ENCODE measurements at places on chromosomes 3 and 15.

DNA sequence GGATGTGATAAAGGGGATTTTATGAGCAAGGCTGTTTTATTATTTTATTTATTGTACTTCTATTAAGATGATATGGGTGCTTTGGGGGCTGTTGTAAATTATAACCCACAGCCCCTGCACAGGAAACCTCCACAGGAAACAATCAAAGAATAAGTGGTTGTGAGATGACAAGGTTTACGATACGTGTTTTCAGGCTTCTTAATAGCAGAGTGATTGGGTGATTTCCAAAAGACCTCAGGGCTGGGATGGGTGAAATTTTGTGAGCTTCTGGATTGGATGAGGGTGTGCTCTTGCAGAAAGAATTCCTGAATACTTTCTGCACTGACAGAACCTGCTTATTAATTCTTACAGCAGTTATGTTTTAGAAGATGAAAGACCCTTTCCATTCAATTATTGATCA lies 21.4 kb downstream of the CHL1 start:
- DNase-seq, result no peak

DNA sequence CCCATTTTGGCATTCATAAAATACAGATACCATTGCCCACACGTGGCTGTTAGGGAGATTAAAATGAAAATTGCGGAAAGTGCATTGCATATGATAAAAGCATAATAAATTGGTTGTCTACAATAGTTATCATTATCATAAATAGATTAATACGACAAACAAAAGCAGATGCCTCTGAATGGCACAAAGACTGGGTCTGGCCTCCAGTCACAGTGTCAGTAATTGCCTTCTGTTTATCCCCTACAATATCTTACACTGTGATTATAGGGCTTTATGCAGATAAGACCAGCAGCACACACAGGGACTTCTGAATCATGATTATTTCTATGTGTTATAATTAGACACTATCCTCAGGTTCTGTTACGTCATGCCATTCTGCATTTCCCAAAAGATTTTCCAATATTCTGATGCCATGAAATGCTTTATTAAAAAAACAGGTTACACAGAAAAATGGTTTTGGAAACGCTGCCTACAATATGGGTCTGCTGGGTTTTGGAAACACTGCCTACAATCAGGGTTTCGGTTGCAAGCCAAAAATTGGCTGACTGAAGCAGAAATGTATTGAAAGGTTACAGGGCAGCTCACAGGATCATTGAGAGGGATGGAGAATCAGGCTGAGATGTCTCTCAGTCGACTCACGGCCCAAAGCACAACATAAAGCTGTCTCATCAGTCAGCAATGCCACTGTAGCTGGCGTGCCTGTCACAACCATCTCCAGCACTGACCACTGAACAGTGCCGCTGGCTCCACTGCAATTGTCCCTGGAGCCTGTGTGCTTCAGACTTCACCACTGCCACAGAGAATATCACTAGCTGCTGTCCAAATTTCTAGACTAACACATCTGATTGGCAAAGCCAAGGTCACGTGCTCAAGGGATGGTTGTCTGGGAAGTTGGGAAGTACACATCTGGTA lies 248.1 kb downstream of the ERC2 start:
- no peak for DNase-seq

DNA sequence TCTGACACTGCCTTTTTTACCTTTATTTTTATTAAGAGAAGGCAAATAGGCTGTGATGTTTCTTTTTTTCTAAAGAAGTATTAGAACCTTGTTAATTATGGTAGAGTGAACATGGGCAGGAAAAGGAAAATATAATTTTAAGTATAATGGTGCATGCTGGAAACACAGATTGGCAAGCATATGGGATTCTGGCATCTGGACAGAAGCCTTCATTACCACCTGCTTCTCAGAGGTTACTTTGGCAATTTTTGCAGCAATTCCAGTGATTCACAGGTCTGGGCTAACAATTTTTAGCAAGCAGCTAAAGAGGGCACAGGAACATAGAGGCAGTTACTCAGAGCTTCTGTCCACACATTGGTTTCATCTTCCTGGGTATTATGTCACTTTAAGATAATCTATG lies 258.3 kb downstream of the DIPK2A start:
- DNase-seq, result no peak

DNA sequence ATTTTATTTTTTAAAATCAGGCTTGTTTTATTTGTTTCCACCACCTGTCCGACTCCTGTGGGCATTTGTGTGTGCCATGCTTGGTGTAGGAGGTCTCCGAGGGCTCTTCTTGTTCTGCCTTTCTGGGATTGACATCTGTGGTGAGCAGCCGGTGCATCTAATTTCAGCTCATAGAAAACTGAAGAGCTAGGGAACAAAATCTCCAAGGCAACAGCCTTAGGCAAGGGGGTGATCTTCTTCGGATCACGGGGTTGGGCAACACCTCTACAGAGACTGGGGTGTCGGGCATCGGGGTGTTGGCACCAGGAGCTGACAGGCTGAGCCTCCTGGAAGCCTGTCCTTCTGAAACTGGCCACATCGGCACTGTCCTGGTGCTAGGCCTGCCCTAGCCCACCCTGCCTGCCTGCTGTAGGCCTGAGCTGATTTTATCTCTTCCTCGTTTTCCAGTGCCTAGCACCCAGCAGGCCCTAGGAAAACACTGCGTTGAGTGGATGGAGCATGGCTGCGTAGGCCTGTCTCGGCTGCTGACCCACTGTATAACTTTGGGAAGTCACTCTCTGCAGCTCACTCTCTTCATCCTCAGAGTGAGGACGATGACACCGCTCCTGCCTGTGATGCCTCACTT lies 10.3 kb downstream of the CHCHD6 start:
- DNase-seq, result no peak

- no peak for DNase-seq
These were observed 250.7 kb upstream of the PROK2 start for GRCh38 chr3:72035606-72036005.

- no peak for DNase-seq
These were observed 101.1 kb upstream of the CCNL1 start for GRCh38 chr3:157261000-157261399.

DNA sequence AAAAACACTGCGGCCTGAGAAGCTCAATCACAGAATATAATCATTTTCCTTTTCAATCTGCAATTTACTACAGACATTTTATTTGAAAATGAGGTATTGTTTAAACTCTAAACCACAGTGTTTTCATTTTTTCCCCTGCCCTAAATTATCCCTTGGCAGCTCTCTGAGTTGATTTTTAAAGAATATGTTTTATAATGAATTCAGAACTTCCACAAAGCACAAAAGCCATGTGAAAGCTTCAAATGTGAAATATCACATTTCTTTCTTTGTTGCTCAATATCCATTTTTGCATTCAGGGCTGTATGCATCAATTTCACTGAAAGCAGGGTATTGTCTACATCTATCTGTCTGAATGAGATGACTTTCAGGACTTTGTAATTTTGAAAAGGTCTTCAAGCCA lies 813.6 kb upstream of the ALCAM start:
- no peak for DNase-seq

- DNase-seq, result no peak
These were observed 371.9 kb upstream of the TBL1XR1 start for GRCh38 chr3:177569193-177569592.

DNA sequence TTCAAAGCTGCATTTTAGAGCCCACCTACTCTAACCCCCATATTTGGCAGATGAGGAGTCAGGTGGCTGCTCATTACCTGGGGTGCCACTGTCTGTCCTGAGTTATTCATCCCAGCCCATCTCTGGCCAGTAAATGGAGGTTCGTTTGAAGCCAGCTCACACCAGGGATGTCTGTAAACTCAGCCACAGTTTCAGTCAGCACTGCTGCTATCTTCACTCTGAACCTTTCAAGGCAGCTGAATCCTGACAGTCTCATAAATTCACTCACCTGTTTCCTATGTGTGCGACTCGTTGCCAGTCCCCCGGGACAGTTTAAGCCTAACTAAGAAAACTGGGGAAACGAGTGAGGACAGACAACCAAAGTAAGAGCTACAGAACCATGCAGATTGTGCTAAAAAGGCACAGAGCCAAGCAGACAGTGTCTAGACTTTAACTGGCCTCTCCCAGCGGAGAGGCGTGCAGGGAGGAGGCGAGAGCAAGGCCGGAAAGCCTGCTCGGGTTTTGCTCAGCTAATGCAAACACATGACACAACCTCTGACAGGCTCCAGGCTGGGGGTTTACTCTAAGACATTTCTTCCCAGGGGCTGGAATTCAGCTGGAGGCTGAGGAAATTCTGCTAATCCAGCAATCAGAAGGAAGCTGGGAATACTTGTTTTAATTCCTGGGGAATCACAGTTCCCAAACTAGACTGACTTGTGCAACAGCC lies 12.0 kb downstream of the FSTL1 start:
- DNase-seq, result no peak

DNA sequence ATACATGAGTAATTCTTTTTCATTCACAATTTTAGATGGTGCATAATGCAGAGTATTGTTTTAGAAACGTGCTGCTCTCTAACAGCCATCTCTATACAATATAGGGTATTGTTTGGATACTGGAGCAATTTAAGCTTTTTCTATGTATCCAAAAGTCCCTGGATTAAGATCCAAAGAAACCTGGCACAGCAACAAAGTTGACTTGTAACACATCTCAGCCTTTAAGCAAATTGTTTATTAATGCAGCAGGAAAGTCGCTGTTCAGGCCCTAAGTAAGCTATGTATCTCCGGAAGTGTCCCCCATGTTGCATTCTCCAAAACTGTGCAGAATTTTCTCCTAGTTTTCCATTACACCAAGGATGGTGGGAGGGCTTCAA lies 7.3 kb downstream of the VGLL4 start:
- DNase-seq, result no peak

- DNase-seq, result no peak
These were observed 11.1 kb downstream of the ATOSA start for GRCh38 chr15:52668133-52668532.

DNA sequence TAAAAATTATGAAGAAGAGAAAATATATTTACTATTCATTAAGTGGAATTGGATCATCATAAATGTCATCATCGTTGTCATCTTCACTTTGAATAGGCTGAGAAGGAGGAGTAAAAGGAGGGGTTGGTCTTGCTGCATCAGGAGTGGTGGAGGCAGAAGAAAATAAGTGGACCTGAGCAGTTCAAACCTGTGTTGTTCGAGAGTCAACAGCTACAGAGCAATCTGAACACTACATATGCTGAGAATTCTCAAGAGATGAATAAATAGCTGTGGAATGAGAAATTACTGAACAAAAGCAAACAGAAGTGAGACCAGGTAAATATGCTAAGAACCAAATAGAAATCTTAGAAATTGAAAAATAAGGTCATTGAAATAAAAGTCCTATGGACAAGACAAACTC lies 32.3 kb upstream of the CCK start:
- DNase-seq, result no peak

- DNase-seq, result peak; percentile 23
These were observed 284.9 kb downstream of the UACA start for GRCh38 chr15:70478251-70478990.

GRCh38 chr3:46678280-46678679 lies 15.2 kb downstream of the ALS2CL start:
- DNase-seq, result no peak

DNA sequence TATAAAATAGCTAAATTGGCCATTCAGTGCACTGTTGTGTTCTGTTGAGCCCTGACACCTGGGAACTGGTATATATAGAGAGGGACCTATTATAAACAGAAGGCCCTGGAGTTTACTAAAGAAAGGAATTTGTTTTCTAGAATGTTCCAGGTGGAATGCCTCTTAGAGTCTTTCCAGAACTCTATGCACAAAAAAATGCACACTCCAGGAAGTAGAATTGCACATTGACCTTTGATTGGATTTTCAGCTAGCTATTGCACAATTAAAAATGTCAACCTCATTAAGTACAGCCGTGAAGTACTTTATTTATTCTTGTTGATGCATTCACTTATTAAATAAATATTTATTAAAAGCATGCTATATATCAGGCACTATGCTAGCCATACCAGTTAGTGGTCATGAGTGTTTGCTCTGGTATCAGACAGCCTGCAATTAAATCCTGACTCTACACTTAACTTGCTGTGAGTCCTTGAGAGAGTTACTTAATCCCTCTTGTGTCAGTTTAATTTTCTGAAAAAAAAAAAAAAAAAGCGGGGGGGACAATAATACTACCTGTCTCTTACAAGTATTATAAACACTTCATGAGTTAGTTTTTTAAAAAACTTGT lies 40.8 kb downstream of the NDUFB4 start:
- no peak for DNase-seq

GRCh38 chr3:146746190-146746589 lies 141.0 kb upstream of the PLSCR5 start:
- DNase-seq, result no peak

DNA sequence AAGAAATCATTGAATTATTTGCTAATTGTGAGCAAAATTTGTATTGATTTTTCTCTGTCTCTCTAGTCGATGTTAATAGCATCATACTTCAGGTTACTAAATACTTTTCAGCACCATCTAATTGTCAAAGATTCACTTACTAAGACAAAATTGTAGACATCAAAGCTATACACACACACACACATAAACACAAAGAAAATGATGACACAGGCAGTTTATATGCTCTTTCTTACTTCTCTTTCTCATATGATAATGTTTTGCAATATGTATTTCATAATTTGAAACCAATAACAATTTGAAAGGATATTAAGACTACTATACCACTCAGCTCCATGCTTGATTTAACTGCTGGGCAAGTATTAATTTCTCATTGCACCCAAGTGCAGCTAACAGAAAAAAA lies 406.2 kb downstream of the ROBO2 start:
- no peak for DNase-seq

DNA sequence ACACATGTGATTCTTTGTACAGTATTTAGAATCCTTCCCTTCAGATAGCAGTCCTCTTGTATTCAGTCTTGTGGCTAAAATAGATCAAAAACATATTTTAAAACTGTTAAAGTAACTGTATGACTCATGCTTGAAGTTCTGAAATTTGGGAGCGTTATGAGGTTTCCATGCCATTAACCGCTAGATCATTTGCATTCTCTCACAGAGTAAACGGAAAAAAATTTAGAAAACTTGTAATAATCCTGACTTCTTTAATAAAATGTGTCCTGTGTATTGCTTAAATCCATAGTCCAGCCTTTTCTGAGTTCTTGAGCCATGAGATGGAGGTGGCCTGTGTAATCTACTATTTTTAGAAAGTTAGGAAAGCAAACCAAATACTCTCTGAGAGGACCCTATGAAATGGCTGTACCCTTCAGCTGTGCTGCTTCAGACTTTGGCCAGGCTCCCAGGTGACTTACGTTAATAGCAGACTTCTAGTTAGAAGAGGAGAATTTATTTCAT lies 33.8 kb downstream of the MBNL1 start:
- DNase-seq, result no peak

GRCh38 chr3:21995079-21995607 lies 244.1 kb upstream of the ZNF385D start:
- no peak for DNase-seq

DNA sequence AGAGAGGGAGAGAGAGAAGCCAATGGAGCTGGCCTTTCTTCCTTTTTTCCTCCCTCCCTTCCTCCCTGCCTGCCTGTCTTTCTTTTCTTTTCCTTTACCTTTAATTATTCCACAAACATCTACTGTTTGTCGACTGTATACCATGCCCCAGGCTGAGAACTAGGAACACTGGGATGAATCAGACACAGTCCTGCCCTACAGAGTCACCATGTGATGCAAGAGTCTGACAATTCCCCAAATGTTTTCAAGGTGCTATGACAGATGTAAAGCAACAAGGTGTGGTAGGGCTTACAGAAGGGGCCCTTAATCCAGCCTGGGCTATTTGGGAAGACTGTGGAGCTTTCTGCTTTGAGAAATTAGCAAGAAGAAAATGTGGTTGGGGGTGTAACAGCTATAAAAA lies 4.0 kb upstream of the SPSB4 start:
- DNase-seq, result no peak

All from stimulated activated naive CD4-positive, alpha-beta T cell (primary cell).